Coronary artery (tissue), 2 donors: ENCODE measurements at places on chromosomes 7 and 10.

GRCh38 chr7:17031906-17032551 is 150.2 kb upstream of the AGR3 start:
- DNase-seq: no peak

DNA sequence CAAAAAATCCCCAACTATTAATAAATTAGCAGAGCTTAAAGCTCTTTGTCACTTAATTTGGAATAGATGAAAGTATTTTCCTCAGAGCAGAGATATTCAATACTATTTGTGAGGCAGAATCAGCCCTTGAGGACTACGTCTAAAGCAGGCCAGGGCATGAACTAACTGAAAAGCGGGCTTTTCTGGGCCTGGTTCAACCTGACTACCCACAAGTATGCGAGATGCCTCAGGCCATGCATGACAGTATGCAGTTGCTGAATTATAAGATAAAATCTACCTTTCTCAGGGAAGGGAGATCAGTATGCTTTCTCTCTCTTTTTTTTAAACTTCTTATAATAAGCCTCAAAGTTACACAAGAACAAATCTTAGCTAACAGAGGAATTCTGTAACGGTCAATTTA is 20.1 kb downstream of the TMEM168 start:
- DNase-seq: no peak

- no peak for DNase-seq
Measured at GRCh38 chr10:5503477-5503835, 4.1 kb upstream of the CALML5 start.

DNA sequence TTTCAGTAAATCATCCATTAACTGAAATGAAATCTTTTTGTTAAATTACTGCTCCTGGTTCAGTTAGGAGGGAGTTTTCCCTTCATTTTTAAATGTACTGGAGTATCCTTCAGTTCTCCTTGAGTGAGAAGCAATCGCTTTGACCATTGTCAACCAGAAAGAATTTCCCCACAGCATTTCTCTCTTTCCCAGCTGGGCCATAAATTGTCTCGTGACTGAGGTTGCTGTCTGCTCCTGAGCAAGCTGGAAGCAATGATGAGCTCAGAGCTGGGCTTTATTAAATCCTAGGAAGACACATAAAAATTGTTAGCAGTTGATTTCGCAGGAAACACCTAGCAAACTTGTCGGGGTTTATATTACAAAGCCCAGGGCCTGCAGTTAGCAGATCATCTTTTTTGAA is 102.0 kb upstream of the INSYN2A start:
- peak; percentile 11 for DNase-seq

GRCh38 chr7:7857143-7857583 is 111.4 kb upstream of the GLCCI1 start:
- no peak for DNase-seq

DNA sequence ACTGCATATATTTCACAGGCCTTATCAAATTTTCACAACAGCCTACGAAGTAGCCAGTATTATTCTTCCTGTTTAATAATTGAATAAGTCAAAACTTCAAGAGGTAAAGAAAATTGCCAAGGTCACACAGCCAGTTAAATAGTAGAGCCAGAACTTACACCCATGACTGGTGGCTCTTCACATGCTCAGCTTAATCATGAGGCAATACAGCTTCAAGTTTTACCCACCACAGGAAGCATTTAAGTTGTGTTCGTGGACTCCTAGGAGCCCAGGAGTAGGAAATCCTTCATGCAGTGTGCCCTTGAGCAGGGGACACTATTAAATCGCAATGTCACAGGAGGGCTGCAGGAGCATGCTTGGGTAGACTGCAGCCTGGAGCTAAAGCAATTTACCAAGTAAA is 11.1 kb downstream of the LIPA start:
- DNase-seq: no peak

DNA sequence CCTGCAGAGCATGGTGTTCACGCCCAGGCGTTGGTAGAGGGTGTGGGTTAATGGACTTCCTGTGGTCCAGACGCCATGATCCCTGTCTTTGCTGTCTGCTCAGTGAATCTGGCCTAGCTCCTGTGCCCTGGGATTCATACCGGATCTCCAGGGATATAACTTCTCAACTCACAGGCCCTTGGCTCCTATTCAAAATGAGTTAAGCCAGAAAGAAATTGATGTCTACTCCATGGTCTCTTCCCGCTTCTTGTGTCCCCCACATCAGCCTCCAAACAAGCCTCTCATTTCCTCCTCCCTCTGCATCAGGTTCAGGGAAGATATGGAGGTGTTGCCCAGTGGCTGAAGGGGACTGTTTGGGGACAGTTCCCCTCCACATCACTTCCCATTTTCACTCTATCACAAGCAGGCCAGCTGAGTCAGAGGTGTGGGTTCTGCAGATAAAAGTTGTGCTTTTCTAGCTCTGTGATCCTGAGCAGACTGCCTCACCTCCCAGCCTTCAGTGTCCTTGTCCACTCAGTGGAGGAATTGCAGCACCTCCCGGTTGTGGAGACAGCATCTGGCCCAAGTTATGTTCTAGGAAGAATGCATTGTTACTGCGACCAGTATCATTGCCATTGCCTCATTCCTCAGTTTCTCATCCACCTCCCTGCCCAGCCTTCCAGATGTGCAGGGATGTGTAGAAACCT is 22.5 kb downstream of the AKR1E2 start:
- DNase-seq: no peak

DNA sequence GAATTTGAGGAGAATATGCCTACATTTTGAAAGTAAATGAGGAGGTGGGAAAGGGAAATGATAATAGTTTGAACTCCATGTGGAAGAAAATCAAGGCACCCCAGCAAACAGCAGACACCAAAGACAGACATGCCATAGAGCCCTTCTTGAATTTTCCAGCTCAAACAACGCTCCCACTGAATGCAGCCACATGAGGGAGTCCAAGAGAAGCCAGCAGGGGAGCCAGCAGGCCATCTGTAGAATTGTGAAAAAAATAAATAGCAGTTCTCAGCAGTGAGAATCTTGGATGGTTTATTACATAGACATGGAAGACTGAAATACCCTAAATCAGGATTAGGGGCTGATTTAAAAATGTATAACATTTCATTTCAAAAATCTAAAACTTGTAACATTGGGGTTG is 1567.3 kb upstream of the LRRTM3 start:
- no peak for DNase-seq

- no peak for DNase-seq
Measured at GRCh38 chr10:101450277-101451080, 96.5 kb downstream of the BTRC start.

DNA sequence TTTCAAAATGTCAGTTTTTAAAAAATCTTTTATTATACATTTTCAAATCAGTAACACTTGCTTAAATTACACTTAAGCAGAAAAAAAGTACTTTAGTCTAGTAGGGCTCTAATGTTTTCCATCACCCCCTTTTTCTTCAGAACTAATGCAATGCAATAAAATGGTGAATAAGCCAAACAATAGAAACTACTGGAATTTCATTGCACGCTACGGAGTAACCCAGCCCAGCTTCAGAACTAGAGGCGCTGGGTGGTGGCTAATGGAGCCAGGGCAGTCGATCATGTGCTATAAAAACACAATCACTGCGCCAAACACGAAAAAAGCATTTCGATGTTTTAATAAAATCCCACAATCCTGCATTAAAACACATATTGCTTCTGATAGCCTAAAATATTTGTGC is 59.9 kb upstream of the ODAD2 start:
- DNase-seq: no peak

DNA sequence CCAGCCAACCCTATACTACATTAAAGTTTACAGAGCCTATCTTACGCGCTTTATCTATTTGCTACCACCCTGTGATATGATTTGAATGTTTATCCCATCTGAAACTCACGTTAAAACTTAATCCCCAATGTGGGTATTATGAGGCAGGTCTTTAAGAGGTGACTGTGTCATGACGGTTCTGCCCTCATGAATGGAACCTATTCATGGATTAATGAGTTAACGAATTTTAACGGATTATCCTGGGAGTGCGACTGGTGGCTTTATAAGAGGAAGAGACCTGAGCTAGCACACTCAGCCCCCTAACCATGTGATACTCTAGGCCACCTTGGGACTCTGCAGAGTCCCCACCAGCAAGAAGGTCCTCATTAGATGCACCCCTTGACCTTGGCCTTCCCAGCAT is 37.8 kb downstream of the SRPK2 start:
- no peak for DNase-seq
